Sigmoid colon (tissue), 7 donors: ENCODE measurements at places on chromosomes 1 and 21. TPM values are rescaled to one million over a fixed set of nuclear protein-coding genes. Genes with fewer than 3 reads are reported as not detected.
A peak's percentile ranks its signal among the peaks of the same experiment; 100 is the strongest.

DNA sequence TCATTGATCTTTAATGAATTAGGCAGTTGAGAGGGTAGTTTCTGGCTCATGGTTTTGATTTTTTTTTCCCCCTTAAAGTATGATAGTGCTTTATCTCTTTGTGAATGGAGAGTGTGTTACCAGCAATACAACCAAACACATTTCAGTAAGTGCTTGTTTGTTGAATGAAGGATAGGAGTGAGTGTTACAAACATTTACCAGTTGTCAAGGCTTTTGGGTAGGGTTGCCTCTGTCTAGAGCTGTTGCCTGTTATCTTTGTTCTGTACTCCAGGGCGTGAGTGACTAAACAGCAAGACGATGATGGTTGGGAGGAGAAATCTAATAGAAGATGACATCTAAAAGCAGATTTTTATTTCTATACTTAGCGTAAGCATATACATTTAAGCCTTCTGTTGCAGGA lies 21.5 kb downstream of the MAP3K7CL start:
- DNase-seq = no peak

DNA sequence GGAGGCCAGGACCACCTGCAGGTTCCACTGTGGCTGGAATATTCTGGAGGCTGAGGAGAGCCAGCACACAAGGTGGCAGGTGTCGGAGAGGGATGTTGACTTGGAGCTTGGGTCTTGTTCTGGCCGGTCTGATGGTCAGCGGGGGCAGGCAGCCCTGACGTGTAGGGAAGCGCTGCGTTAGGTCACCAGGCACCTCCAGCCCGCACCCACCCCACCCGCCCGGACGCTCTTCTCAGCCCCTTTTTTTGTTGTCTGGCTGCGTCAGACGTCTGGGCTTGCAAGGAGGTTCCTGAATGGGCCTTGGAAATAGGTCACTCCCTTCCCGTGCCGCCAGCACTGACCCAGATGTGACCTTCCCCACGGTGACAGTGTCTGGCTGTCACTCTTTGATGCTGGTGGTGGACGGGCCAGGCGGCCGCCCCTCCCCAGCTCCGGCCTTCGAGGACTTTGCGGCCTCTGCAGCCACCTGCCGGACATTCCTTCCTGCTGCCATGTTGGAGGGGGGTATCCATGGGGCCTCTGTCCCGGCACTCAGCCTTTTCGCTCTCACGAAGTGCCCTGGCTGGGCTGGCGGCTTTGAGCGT lies 30.1 kb downstream of the SPSB1 start:
- DNase-seq = no peak

- DNase-seq = peak; percentile 66
Observed at GRCh38 chr21:46081022-46081861, 16.7 kb upstream of the COL6A2 start.

- DNase-seq = no peak
Observed at GRCh38 chr1:68136187-68136586, 85.8 kb upstream of the DIRAS3 start.

DNA sequence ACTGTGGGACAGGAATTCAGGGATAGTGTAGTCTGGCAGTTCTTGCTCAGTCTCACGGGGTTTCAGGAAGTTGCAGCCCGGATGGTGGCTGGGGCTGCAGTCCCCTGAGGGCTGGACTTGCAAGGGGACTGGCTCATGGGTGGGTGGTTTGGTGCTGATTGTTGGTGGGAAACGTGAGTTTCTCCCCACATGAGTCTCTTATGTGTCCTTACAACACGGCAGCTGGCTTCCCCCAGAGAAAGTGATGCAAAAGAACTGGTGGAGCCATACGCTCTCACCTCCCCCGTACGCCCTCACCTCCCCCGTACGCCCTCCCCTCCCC lies 64.9 kb downstream of the EVA1C start:
- DNase-seq = no peak

- DNase-seq = no peak
Observed at GRCh38 chr1:59689730-59690129, 125.0 kb upstream of the HOOK1 start.

GRCh38 chr1:220371324-220371723 lies 99.1 kb upstream of the RAB3GAP2 start:
- DNase-seq = no peak

DNA sequence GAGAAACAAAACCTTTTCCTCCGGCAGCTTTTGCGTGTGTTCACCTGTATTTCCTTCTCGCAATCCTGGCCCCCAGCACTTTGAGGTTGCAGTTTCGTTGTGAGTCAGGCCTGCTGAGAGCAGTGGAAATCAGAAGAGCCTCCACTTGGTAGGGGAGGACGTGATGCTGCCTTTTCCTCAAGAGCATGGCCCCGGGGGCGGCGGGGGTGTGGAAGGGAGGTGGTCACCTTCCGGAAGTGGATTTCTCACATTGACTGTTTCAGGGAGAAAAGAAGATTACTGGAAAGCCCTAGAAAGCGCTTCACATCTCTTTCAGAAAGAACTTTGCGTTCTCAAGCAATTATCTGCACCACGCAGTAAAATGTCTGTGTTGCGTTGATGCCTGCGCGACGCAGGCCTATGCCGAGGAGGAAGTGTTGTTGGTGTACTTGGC lies 12.2 kb upstream of the IL10 start:
- no peak for DNase-seq

DNA sequence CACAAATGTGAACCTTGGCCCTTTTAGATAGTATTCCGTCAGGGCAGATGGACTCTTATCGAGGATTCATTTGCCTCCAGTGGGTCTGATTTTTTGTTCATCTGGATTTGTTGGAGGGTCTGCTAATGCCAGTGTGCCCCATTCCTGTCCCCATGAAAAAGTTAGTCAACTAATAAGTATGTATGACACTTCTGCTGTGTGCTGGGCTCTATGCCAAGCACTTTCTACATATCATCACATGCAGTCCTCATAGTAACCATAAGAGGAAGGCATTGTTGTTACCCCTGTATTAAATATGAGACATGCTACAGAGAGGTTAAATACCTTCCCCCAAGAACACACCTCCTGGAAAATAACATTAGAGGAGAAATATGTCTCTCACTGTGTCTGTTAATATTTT lies 46.6 kb upstream of the MAB21L3 start:
- DNase-seq = no peak

The RAP1GAP gene
- 0.54 TPM for total RNA-seq

The ASTN1 gene
- total RNA-seq = 2.2 TPM

The ADORA1 gene
- total RNA-seq = 0.33 TPM

The C4BPB gene
- 0.71 TPM for total RNA-seq

The KCNN3 gene
- 16.4 TPM for total RNA-seq

The SERINC2 gene
- total RNA-seq = 0.81 TPM

The FCN3 gene
- total RNA-seq = 0.49 TPM
